Sciatic nerve (tissue), 2 donors: ENCODE measurements at places on chromosomes 7 and 10. TPM values are rescaled to one million over a fixed set of nuclear protein-coding genes. Genes with fewer than 3 reads are reported as not detected.

GRCh38 chr7:90896458-90896857, 300.3 kb downstream of the CDK14 start:
- DNase-seq: no peak

DNA sequence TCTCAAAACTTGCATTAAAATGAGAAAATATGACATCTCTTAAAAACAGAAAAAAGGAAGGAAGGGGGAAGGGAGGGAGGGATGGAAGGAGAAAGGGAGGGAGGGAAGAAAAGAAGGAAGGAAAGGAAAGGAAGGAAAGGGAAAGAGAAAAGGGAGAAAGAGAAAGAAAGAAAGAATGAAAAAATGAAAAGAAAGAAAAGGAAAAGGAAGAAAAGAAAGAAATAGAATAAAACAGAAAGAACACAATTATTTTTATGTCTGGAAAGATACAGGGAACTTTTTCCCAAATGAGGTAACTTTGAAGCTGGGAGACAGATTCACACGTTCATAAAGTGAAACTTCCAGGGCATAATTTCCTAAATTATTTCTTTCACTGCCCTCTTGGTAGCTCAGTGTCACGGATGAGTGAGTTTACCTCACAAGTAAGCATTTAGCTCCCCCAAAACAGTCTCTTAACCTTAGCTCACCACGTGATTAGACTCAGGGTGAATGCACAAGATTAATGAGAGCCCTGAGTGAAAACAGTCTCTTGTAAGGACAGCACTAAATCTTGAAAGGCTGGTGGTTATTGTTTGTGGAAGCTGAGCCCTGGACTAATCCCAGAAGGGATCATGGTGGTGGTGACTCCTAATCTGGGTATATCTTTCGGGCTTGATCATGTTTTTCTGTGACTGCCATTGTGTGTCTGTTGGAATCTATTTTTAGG, 74.1 kb upstream of the HDAC9 start:
- DNase-seq: no peak

DNA sequence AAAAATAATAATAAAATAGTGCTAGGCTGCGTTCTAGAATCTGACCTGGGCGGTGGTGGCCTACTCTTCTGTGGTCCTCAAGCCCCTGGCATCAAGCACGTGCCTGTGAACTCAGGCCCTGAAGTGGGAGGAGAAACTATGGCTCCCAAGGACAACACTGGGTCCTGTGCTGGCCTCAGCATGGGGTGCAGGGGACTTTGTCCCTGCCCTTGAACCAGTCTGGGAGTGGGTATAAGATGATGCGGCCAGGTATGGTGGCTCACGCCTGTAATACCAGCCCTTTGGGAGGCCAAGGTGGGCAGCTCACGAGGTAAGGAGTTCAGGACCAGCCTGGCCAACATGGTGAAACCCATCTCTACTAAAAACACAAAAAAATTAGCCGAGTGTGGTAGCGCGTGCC, 5.5 kb downstream of the ZP3 start:
- DNase-seq: peak; percentile 28

DNA sequence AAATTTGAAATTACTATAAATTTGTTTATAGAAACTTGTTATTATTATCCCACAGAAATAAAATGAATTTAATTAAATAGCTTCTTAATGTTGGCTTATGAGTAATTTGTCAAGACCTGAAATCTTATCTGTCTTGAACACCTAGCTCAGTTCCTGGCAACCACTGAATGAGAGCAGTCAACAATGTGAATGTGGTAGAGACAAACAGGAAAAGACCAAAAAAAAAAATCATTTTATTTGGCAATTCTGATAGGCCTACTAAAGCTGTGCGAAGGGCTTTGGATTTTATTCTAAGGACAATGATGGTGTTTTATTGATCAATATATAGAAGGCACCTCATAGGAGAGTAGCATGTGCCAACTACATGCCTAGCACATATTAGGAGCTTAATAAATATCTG, 127.8 kb upstream of the RSU1 start:
- no peak for DNase-seq

DNA sequence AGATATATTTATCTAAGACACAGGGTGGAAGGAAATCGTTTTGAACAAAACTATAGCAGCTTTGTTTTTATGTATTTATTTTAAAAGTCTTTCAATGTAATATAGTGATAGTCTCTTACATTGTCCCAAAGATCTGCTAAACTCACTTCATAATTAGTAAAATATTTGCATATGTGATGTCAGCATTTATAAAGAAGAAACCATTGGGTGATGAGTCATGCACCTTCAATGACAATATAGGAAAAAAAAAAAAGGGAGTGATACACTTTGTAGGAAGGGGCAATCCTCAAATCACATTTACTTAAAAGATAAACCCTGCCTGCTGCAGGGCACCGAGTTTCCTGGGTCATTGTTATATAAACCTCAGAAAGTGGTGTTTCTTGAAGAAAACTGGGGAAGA, 112.4 kb upstream of the SEMA3C start:
- no peak for DNase-seq

DNA sequence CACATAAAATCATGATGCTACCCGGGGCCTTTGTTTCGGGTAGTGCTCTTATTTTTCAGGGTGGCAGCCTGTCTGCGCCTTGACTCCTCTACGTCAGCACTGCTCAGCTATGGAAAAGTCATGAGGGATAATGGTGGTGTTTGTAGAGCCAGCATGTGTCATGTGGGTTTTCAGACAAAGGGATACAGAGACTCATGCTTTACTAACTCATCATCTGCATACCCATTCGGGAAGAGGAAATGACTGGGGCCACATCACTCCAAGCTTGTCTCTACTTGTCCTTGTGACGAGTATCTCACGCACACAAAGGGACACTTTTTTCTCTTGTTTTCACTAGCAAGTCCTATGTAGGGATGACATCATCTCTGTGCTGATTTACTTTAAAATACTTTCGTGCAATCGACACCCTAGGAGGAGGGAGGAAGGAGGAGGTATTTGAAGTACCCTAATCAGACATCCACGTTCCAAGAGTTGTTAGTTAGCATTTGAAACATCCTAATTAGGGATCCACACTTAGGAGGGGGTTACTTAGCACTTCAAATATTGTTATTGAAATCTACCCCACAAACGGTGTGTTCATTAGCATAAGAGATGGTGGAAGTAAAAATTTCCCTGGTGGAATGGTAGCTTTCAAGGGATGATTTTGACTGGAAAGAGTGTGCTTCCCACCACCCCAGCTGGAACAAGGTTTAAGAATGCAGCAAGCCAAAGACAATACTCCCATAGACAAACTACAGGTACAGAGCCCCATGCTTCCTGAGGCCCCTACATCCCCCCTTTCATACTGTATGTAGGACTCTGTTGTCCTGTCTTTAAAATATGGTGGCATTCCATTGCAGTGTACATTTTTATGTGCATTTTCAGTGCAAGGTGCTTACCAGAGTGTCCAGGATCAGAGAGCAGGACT, 52.0 kb downstream of the THNSL1 start:
- no peak for DNase-seq

The NODAL gene
- total RNA-seq: not detected

The ETV1 gene
- total RNA-seq: 45.3 TPM

The GHRHR gene
- total RNA-seq: 1.2 TPM

The DTX2 gene
- 41.2 TPM for total RNA-seq

The TMEM196 gene
- not detected for total RNA-seq
